ENCODE measurements at places on chromosomes 6 and 20. TPM values are rescaled to one million over a fixed set of nuclear protein-coding genes. Genes with fewer than 3 reads are reported as not detected.

GRCh38 chr20:42588847-42589246, 600.9 kb downstream of the PTPRT start:
- no peaks in the 10 kb centered on the region for H3K4me1 ChIP-seq
- no peak overlapping the region for H3K27ac ChIP-seq
- no peak for DNase-seq
- no peaks in the 10 kb centered on the region for H3K36me3 ChIP-seq
- H3K4me3 ChIP-seq = no peak overlapping the region
- no peaks in the 10 kb centered on the region for H3K27me3 ChIP-seq

DNA sequence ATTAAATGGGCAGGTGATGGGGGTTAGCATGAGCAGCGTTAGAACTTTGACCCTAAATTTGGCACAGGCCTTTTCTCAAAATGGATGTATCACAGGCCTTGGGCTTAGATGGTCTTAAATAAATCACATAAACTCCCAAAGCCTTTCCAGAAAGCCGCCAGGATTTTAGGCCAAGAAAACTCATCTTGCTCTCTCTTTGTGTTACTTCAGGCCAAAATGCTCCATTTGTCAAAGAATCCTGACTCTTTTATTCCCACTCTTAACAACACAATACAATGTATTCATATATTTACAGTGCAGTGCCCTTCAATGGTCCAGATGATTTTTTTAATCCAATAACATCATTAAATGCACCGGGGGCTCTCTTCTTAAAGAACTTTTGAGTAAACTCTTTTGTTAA, 5.9 kb upstream of the TCP11 start:
- H3K27me3 ChIP-seq = no peaks in the 10 kb centered on the region
- H3K36me3 ChIP-seq = no peaks in the 10 kb centered on the region
- no peak for DNase-seq
- peak overlapping the region; percentile 73 for H3K27ac ChIP-seq
- H3K4me1 ChIP-seq = peaks cover 50% of the 10 kb centered on the region

DNA sequence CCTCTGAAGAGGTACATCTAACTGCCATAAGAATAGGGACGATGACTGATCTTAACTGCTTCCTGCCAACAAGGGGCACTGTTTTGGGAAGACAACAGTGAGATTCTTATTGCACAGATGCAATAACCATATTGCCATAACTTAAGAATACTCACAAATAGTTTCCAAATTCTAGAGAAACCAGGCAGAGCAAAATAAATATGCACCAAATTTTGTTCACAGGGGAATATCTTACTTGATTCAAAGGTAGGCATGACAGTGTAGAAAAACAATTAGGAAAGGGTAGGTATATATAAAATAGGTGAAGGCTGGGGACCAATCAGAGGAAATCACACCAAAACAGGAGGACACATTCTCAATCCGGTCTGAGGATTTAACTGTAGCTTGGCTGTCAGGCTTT, 49.9 kb upstream of the CST7 start:
- H3K36me3 ChIP-seq = no peaks in the 10 kb centered on the region
- H3K4me1 ChIP-seq = no peaks in the 10 kb centered on the region
- no peaks in the 10 kb centered on the region for H3K27me3 ChIP-seq

- H3K27me3 ChIP-seq = peaks cover 44% of the 10 kb centered on the region
- no peaks in the 10 kb centered on the region for H3K36me3 ChIP-seq
- DNase-seq = no peak
- H3K27ac ChIP-seq = no peak overlapping the region
Measured at GRCh38 chr6:98777762-98778161, 56.6 kb upstream of the POU3F2 start.

DNA sequence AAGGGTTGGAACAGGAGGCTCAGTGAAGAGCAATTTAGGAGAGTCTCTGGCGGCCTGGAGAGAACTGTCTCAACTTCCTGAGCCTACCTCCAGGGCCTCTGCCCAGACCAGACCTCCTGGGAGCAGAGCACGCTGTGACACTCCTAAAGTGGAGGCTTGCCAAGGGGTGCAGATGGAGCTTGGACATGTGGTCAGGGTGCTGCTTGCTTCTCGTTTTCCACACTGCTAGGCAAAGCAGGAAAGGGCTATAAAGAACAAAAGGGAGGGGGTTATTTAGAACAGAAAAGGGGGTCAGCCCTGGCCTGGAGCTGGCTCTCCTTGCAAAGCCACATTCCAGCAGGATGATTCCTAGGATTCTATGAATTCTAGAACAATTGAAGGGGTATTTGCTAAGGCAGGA, 145.7 kb upstream of the GGTLC1 start:
- H3K4me3 ChIP-seq = no peak overlapping the region
- no peaks in the 10 kb centered on the region for H3K27me3 ChIP-seq
- peaks cover 30% of the 10 kb centered on the region for H3K4me1 ChIP-seq

The ZDHHC14 gene
- total RNA-seq = 10.4 TPM

The FAM162B gene
- total RNA-seq = 1.1 TPM

The LY6G6C gene
- 1.4 TPM for total RNA-seq

The UTRN gene
- total RNA-seq = 148 TPM
